ENCODE measurements at places on chromosomes 11 and 22.

DNA sequence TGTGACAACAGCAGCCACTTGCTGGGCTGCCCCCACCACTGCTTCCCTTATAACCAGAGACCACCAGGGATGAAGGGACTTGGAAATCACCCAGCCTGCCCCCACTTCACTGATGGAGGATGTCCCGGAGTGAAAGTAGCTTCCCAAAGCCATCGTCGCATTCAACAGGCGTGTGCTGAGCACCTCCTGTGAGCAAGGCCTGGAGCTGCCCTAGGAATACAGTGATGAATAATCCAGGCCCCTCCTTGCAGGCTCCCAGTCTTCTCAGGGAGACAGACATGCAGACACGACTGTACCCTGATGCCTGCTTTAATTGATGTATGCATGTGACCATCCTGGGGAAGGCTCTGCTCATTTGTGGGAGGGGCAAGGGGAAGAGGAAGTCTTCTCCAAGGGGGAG is 22.6 kb downstream of the PTPN5 start:
- DNase-seq = no peak

- no peak for DNase-seq
Measured at GRCh38 chr11:117300283-117300663, 9.1 kb downstream of the BACE1-AS start.

GRCh38 chr11:71304491-71304890 is 52.1 kb upstream of the SHANK2 start:
- DNase-seq = no peak

DNA sequence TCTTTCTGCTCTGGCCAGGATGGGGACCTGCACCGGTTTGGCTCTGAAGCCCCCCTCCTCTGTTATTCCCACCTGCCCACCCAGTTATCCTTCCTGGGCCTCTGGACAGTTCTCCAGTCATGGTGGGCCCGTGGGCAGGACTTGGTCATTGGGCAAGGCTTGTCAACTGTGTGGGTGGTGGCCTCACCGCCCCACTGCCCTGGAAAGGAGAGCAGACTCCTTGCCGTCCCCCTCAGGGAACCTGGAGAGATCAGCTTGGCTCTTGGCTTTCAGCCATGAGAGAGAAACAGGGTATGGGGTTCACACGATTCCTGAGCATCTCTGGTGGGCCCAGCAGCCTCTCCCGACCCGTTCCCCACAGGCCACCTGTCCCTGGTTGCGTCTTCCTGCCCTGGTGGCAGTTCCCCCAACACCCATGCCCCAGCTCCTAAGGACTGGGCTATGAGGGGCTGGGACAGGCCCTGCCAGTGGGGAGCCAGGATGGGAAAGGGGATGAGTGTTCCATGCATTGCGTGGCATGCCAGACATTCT is 92.3 kb downstream of the MORC2 start:
- no peak for DNase-seq

- no peak for DNase-seq
Measured at GRCh38 chr11:120132645-120133185, 5.2 kb downstream of the TRIM29 start.

GRCh38 chr11:63560506-63561180 is 2.5 kb downstream of the PLAAT2 start:
- no peak for DNase-seq

- DNase-seq = no peak
Measured at GRCh38 chr11:85791409-85791990, 19.4 kb downstream of the SYTL2 start.

DNA sequence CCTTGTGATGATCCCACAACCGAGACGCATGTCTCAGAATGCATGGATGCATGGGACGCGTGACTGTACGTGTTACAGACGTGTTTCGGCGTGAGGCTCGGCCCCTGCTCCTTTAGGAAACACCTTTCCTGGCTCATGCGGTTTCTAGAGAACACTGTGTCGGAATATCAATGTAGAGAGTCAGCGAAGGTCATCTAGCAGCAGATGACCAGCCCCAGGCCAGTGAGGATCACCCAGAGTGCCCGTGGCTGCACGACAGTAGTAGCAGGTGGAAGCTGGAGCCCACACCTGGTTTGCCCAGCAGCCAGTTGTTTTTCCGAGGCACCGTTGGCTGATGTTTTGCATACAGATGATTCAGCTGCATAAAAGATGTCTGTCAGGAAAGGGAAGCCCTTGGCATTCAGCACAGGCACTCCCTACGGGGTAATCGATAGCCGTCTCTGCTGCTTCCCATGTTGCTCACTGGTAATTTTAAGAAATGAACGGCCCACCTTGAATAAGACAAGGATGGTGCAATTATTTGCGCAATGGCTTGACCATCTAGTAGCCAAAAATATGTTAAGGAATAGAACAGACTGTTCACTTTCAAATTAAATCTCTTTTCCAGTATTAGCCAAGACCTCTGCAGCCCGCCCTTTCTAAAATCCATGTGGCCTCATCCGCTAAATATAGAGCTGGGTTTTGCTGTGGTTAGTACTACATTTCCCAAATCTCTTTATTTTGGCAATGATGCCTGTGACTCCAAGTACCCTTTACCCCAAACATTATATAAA is 1.1 kb upstream of the CLTCL1 start:
- DNase-seq = no peak

DNA sequence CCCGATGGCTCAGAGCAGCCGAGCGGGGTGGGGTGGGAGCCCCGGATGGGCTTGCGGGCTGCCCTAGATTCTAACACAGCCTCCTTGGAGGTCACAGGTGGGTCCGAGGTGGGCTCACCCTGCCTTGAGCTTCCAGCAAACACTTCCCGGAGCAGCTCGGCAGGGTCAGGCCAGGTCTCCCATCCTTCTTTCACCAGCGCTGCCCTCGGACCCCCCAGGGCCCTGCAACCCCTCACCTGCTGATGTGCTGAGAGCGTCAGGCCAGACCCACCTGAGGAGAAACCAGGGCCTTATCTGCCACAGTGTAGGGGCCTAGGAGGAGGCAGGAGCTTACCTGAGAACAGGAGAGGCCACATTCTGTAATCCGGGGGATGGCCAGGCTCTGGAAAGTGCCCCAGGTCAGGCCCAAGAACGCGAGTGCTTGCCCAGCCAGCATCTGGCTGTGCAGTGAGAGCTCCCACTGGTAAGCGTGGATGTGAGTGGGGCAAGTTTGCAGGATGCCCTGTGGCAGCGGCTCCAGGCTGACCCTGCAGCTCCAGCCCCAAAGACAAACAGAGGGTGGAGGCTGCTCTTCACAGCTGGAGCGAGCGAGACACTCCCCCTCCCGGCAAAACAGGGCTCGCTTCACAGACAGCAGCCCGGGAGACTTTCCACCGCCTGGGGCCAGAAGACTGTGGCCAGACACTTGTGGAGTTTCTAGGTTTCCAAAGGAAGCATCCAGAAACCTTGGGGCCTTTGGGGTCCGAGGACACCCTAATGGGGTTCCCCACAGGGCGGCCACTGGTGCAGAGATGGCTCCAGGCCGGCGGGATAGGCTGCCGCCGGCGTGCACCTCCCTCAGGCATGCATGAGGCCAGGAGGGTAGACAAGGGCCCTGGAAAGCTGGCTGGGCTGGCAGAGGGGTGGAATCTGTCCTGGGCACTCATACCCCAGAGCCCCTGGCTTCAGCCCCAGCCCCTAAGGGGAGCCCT is at the start of gene IL17REL:
TSS of gene IL17REL (minus strand) at position 555 of the 971 bp plus-strand sequence. CDS start at position 436, 119 bp downstream.
- DNase-seq = no peak

- DNase-seq = no peak
Measured at GRCh38 chr11:952406-953385, 27.0 kb downstream of the AP2A2 start.

DNA sequence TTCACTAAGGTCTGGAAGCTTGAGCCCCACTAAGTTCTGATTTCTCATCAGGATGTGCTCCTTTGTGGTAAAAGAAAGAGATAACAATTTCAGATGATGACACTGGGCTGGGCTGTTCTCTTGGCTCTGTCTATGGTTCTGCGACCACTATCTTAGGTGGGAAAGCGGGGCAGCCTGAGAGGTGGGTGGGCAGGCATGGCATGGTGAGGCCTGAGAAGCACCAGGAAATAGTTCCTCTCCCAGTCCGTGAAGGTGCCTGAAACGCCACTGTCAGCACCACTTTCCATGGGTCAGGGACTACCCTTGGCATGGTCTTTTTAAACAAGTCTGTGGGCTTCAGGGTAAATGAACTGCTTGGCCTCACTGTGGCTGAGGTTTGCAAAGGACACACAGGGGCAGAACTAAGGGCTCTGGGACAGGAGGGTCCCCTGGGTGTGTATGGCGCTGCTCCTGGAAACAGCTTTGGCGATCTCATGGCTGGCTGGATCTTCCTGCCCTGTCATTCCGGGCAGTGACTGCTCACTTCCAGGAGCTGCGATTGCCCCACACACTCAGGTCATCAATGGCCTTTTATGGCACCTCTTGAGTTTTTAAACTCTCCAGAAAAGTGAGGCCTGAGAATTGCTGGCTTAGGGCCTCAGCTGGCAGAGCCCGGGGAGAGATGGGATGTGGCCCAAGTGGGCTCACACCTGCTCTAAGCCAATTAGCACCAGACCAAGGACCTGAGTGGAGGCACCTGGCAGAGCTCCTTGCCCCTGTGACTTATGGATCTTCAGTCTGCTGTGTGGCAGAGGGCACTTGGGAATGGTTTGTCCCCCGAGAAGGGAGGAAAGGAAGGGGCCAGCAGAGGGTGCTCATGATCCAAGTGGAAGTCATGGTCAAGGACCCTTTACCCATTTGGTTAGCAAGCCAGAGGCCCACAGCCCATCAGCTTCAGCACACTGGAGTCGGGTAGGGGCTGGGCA is 55.6 kb upstream of the LYVE1 start:
- no peak for DNase-seq

DNA sequence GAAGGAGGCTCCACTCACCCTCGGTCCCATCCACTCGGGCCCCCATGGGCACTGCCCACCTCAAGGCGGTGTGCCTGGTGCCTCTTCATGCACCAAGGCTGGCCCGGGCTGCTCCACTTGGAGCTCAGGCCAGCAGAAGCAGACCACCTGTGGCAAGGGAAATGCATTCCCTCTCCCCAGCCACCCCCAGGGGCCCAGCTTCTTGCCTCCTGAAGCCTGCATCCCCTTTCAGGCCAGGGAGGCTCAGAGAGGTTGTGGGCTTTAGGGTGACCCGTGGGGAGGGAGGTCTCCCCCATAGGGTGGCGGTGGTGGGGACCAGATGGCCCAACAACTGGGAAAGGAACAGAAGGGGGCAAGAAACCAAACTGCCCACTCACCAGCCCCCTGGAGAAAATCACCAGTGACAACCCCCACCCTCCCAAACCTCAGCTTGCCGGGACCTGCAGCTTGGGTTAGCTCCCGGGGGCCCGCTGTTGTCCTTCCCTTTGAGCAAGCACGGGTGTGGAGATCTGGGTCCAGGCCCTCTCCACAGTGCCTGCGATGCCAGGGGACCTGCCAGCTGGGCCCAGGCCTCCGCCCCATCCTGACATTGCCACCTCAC is 8.4 kb downstream of the CBX6 start:
- DNase-seq = no peak

GRCh38 chr11:107778839-107779517 is 67.1 kb upstream of the SLN start:
- no peak for DNase-seq

DNA sequence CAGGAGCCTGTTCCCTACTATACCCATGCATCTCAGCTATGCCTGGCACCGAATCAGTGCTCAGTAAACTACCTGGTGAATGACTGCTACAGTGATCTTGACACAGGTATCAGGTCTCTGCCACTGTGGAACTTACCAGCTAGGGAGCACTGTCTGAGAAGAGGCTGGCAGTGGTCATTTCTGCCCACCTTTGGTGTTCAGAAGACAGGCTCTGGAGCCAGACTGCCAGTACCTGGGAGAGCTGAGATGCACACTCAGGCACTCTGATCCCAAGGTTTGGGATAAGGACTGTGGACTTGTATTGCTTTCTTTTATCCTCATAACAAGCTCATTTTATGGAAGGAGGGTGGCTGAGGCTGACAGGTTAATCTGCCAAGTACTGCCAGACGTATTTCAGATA is 52.7 kb downstream of the SYN3 start:
- no peak for DNase-seq

DNA sequence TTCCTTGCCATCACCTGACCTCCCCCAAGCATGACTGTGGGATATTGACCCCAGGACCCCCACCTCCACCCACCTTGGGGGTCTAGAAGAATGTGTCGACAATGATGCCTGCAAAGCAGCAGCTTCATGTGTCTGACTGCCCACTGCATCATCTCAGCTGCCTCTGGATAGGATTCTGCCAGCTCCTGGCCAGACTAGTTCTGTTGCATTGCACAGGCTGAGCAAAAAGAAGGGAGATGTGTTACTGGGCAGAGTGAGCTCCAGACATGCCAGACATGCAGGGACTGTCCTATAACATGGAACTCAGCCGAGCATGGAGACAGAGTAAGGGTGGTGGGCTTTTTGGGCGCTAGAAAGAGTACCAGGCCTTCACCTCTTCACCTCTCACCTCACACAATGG is 36.7 kb downstream of the FBXO7 start:
- DNase-seq = no peak

DNA sequence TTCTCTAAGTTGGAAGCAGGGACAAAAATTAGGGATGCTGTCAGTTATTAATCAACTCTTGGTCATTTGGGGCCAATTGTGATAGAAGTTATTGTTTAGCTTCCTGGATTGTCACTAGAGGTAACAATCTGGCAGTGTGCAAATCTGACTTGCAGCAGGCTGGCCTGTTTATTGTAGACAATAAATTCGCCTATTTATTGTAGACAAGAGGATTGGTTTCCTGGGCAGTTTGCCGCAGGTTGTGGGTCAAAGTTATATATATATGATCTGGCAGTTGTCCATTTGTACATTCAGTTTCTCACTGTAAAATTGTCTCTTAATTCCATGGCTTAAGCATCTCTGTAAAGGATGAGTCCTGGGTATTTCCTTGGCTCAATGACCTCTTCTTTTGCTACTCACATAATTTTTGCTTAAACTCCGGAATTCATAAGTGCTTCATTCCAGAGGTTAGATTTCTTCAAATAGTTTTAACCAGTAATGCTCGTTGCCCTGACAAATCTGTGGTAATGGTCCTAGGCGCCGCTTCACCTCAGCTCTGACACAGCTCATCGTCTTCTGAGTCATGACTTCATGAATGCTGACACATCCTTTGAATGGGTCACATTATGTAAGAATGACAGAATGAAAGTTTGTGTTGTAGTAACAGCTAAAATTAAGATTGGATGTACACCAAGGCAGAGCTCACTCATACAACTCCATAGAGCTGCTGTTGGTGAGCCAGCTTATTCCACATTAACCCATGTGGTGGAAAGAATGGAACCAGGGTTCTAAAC is 7.8 kb upstream of the MMP3 start:
- no peak for DNase-seq
